BE2C (cell line): ENCODE measurements at places on chromosomes 7 and 10.

DNA sequence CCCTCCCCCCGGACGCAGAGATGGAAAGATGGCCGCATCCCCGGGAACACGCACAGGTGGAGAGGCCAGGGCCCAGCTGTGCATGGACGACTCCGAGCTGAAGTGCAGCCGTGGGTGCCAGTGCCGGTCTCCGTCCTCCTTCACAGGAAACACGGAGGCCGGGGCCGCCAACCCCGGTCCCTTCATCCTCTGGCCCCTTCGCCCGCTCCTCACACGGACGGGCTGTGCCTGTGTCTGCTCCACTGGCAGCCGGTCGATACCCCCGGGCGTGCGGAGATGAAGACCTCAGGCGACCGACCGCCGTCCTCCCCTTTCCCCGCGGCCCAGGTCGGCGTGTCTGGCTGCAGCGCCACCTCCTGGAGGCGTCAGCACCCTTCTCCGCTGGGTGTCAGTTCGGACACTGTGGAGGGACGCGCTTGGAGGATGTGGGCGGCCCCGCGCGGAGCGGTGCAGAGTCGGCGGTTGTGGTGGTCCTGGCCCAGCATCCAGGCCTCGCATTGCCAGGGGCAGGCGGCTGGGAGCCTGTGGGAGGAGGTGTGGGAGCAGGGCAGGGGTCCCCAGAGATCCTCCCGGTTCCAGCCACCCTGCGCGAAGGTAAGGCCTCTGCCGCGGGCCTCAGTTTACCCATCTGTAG is 9.9 kb downstream of the ZNF511 start:
- peak; percentile 84 for DNase-seq

GRCh38 chr10:122864901-122865300 is 14.5 kb downstream of the FAM24B start:
- no peak for DNase-seq

GRCh38 chr7:151384776-151385625 is 24.8 kb downstream of the WDR86 start:
- no peak for DNase-seq

GRCh38 chr10:102422545-102423129 is 2.0 kb downstream of the FBXL15 start:
- DNase-seq: peak; percentile 82

DNA sequence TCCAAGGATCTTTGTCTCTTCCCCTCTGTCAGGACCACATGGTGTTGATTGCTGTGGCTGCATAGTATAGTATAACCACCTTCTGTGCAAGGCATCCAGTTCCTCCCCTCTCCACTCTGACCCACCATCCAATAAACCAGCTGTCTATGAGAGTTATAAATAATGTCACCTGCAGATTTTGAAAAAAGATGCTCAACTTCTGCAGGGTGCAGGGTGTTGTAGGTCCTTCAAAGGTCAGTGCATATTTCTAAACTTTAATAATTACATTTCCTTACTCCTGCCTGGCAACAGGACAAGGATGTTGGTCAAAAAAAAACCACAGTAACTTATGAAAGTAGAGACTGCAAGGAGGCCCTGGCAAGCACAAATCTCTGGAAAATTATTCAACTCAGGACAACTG is 166.2 kb downstream of the PKD1L1 start:
- no peak for DNase-seq

DNA sequence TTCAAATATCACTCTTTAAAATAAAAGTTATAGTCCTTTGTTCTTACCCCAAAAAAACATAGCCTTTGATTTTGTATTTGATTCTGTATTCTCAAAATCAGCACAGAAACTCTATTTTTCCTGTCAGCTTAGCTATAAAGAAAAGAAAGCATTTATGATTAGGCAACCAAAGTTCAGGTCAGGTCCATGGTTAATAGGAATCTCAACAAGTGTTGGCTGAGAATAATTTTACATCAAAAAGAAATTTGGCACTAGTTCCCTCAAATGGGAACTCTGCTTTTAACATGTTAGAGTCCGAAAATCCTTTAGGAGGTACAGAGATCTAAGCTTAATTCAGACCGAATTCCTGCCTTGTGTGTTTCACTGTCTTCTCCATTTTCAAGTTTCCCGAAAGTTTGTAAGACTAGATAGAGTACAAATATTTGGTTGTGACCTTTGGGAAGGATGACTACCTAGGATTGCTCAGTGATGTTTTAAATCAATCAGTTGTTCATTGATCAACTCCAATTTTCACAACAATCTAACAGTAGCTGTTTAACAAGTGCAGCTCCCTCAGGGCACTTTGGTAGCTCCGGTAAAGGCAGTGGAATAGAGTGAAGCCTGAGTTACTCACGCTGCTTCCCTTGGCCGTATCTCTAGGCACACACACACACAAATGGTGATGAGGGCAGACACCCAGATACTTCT is 8.8 kb upstream of the ENO4 start:
- DNase-seq: no peak

GRCh38 chr7:114818501-114818900 is 103.4 kb upstream of the MDFIC start:
- DNase-seq: no peak

- DNase-seq: no peak
These were observed 74.6 kb upstream of the LYZL2 start for GRCh38 chr10:30704026-30704600.
